ENCODE measurements at places on chromosomes 12 and 14. TPM values are rescaled to one million over a fixed set of nuclear protein-coding genes. Genes with fewer than 3 reads are reported as not detected.
A peak's percentile ranks its signal among the peaks of the same experiment; 100 is the strongest.

GRCh38 chr14:76882651-76883050 is 56.4 kb downstream of the LRRC74A start:
- no peak overlapping the region for H3K27ac ChIP-seq
- H3K4me1 ChIP-seq, result no peaks in the 10 kb centered on the region
- no peak overlapping the region for H3K4me3 ChIP-seq
- H3K27me3 ChIP-seq, result peaks cover 7% of the 10 kb centered on the region

The NRIP2 gene
- not detected for polyA plus RNA-seq

DNA sequence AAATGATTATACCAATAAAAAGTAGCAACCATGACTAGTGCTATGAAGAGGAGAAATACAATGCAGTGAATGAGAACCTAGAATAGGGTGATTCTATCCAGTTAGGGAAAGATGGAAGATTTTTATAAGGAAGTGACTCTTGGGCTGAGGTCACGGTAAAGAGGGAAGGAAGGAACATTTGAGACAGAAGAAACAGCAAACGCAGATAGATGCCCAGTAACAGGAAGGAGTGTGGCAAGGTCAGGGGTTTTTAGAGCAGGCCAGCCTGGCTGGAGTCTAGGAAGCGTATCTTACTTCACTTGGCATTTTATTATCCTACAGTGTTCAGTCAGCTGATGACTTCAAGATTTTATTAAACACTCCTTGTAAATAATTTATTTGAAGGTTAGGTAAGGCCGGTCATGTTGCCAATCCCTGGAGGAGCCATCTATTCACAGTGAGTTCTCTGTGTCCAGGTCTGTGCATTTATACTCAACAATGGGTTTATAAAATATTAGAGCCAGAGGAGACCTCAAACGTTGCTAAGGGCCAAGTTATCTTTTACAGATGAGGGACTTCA is 170.6 kb downstream of the PRKCH start:
- H3K27me3 ChIP-seq, result no peaks in the 10 kb centered on the region
- H3K4me1 ChIP-seq, result peaks cover 57% of the 10 kb centered on the region
- DNase-seq, result no peak
- H3K4me3 ChIP-seq, result no peak overlapping the region
- no peaks in the 10 kb centered on the region for H3K36me3 ChIP-seq

The CARMIL3 gene
- polyA plus RNA-seq, result 0.55 TPM

The GNB3 gene
- 3.6 TPM for polyA plus RNA-seq

The SLC5A8 gene
- not detected for polyA plus RNA-seq

DNA sequence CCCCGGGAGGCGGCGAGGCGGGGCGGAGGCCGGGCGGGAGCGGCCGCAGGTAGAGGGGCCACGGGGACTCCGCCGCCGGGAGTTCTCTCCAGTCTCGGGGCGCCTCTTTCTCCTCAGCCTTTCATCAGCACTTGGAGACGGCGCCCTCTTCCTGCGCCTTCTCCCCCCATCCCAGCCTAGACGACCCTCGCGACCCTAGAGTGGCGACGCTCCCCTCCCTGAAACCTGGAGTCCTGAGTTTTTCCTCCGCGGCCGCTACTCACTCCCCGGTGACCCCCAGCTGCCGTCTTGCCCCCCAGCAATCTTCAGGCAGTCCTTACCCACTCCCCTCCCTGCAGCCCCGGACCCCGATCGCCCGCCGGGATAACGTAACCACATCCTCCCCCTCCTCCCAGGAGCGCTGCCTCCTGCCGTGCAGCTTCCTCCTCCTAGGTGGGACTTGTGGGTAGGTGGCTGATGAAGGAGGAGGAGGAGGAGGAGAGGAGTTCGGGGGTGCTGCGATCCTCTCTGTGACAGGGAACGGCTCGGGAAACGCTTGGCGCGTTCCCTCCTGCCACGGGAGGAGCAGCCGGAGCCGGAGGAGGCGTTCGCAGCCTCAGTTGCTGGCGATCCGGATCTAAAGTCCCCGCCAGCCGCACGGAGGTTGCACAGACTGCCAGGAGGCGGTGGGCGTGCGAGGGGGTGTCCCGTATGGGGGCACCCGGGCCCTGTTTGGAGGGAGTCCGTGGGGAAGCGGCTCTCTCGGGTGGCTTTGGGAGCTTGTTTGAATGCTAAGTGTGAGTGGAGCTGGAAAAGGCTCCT is 891 bp downstream of the PLEKHA5 start:
- H3K36me3 ChIP-seq, result no peaks in the 10 kb centered on the region
- H3K4me1 ChIP-seq, result peaks cover 32% of the 10 kb centered on the region
- H3K27me3 ChIP-seq, result no peaks in the 10 kb centered on the region
- peak overlapping the region; percentile 83 for H3K4me3 ChIP-seq
- H3K27ac ChIP-seq, result peak overlapping the region; percentile 66
- DNase-seq, result no peak

- no peaks in the 10 kb centered on the region for H3K36me3 ChIP-seq
- H3K4me1 ChIP-seq, result no peaks in the 10 kb centered on the region
- no peaks in the 10 kb centered on the region for H3K27me3 ChIP-seq
- H3K27ac ChIP-seq, result no peak overlapping the region
- no peak overlapping the region for H3K4me3 ChIP-seq
Measured at GRCh38 chr12:70317781-70318180, 48.3 kb upstream of the KCNMB4 start.

GRCh38 chr12:68425998-68426397 is 93.8 kb upstream of the MDM1 start:
- no peak for DNase-seq
- H3K4me1 ChIP-seq, result 0 out of 2 replicates have a peak, but pooled peaks cover 8% of the 10 kb centered on the region
- no peak overlapping the region for H3K4me3 ChIP-seq

The KHNYN gene
- 52.8 TPM for polyA plus RNA-seq

DNA sequence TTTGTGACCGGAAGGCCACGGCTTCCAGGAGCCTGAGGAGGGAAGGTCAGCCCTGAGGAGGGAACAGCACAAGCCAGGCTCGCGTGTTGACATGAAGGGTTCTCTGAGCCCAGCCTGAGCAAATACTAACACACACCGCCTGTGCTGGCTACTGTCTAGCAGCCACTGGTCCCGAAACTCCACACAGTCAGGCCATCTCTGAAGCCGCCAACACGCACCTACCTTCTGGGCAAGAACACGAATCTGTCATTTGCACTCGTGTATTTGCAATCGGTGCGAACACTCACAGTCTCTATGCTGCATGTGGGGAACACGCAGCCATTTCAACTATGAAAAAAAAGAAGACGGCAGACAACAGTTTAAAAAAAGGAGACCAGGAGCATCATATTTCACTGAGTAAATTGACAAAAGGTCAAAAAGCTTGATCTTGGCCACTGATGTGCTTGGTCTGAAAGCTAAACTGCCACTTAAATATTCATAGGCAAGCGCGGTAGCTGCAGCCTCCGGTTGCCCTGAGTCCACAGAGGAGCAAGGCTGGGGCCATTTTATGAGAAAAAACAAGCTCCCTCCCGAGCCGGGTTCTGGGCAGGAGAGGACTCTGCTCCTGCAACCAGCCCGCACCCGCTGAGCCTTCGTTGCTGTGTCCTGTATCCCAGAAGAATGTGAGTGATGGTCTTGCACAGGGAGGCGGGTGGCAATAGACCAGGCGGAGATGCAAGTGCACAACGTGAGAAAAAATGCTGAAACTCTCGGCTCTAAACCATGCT is 57.8 kb downstream of the RIMBP2 start:
- H3K4me3 ChIP-seq, result no peak overlapping the region
- H3K36me3 ChIP-seq, result no peaks in the 10 kb centered on the region
- DNase-seq, result no peak
- H3K4me1 ChIP-seq, result no peaks in the 10 kb centered on the region
- H3K27ac ChIP-seq, result no peak overlapping the region

GRCh38 chr14:58650857-58651256 is 13.1 kb downstream of the DACT1 start:
- no peak for DNase-seq
- H3K27ac ChIP-seq, result no peak overlapping the region
- no peak overlapping the region for H3K4me3 ChIP-seq
- no peaks in the 10 kb centered on the region for H3K27me3 ChIP-seq

DNA sequence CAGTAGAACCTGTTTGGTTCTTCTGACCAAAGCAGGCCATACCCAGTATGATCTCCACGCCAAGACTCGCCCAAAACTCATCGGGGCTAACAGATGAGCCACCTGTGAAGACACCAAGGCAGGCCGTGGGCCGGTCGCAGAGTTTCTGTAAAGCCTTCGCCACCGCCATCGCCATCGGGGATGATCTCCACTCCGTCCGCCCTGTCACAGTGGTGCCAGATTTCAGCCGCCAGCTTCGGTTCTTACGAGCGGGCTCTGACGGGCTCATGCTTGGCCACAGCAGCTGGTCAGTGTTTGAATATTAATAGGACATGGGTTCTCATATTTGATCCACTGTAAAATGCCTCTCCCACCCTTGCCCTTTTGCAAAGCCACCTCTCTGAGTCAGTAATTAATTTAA is 113.2 kb upstream of the TMEM132D start:
- H3K27me3 ChIP-seq, result 0 out of 2 replicates have a peak, but pooled peaks cover 1% of the 10 kb centered on the region
- no peak overlapping the region for H3K27ac ChIP-seq
- H3K4me1 ChIP-seq, result no peaks in the 10 kb centered on the region
- DNase-seq, result no peak
- H3K36me3 ChIP-seq, result no peaks in the 10 kb centered on the region

The AQP6 gene
- 0.38 TPM for polyA plus RNA-seq

- DNase-seq, result no peak
- H3K4me3 ChIP-seq, result no peak overlapping the region
- no peak overlapping the region for H3K27ac ChIP-seq
Measured at GRCh38 chr12:76400136-76400535, 51.9 kb upstream of the BBS10 start.

- no peaks in the 10 kb centered on the region for H3K27me3 ChIP-seq
- H3K36me3 ChIP-seq, result no peaks in the 10 kb centered on the region
- no peak for DNase-seq
- no peak overlapping the region for H3K27ac ChIP-seq
Measured at GRCh38 chr12:91743704-91744321, 401.8 kb downstream of the BTG1 start.

DNA sequence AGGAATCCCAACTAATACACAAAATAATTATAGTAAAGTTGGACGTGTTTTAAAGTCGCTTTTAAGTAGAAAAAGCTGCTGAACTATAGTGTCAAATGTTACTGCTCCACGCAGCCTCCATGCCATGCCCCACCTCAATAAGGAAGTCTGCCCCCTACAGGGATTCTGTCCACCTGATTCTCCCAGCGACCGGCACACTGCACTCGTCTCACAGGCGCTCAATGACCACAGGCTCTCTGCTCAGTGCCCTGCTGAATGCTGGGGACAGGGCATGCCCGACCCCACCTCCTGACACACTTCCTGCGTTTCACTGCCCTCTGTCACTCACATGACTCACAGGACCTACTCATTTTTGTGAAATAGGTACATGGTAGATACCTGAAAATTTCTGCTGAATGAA is 48.9 kb downstream of the BDKRB1 start:
- H3K4me3 ChIP-seq, result no peak overlapping the region
- no peak for DNase-seq
- no peak overlapping the region for H3K27ac ChIP-seq
- H3K4me1 ChIP-seq, result peaks cover 14% of the 10 kb centered on the region
- H3K36me3 ChIP-seq, result peaks cover 5% of the 10 kb centered on the region

- DNase-seq, result no peak
- H3K4me1 ChIP-seq, result no peaks in the 10 kb centered on the region
- H3K27ac ChIP-seq, result no peak overlapping the region
- no peaks in the 10 kb centered on the region for H3K27me3 ChIP-seq
Measured at GRCh38 chr12:120460157-120460556, 9.4 kb downstream of the SRSF9 start.

DNA sequence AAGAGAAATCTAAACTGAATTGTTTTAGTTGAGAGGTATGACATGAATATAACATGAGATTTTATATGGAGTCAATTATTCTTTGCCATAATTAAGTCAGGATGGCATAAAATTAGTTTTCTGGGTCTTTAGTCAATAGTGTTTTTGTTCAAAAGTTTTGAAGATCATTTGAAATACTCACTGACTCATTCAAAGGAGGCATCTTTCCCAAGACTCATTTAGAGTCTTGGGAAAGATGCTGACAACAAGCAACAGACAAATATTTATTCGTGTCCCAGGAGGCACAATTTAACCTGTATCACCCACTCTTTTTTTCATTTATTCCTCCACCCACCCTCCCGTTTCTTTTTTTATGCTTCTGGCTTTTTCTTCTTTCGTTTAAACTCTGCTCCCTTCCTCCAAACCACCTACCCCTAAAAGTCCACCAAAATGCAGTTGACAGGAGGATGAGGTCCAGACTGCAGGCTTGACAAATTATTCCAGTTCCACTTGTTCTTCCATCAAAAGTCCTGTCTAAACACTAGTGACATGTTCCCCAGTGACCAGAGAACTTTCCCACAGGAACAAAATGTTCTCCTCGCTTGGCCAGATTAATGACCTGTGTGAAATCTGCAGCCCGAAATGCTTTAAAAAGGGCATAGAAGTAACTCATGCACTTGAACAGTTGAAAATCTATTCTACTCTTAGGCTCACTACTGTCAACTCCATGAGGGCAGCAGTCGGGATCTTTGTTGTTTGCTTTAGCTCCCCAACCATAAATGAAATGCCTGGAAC is 43.3 kb upstream of the CSRP2 start:
- no peak for DNase-seq
- H3K4me1 ChIP-seq, result no peaks in the 10 kb centered on the region
- H3K4me3 ChIP-seq, result no peak overlapping the region
- H3K27ac ChIP-seq, result no peak overlapping the region
- no peaks in the 10 kb centered on the region for H3K36me3 ChIP-seq

DNA sequence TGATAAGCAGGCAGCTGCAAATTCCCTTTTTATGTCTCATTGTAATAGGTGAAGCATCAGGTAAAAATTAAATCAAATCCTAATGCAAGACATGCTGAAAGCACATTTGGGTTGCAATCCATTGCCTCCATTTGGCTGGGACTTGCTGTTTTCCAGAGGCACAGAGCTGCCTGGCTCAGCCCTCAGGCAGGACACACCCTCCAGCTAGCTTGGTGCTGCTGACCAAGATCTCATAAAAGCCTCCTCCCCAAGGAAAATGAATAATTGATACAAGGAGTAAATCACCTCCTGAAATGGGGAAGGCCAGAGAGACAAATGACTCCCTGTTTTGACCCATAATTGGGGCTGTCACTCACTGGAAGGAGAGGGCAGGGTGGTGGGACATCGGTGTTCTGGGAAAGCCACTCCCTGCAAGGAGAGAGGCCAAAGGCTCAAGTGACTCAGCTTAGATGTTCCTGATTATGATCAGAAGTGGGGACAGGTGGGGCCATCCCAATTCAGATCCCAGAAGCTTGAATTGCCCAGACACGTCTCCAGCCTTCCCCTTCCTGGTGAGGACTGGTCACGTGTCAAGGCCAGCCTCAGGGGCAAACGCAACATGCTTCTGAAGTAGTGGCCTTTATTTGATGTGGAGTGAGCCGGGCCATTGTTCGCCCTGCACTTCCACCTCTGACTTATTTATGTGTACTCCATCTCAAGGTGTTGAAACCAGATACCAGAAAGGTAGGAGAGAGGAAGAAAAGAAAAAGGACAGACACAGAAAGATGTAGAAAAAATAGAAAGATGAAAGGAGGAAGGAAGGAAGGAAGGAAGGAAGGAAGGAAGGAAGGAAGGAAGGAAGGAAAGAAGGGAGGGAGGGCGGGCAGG is 773.7 kb downstream of the BCL11B start:
- DNase-seq, result no peak
- H3K27ac ChIP-seq, result no peak overlapping the region
- H3K36me3 ChIP-seq, result no peaks in the 10 kb centered on the region
- no peak overlapping the region for H3K4me3 ChIP-seq
- H3K27me3 ChIP-seq, result no peaks in the 10 kb centered on the region
